ENCODE measurements at places on chromosomes 12 and 14.

- no peak for DNase-seq
These were observed 218 bp downstream of the LYSET start for GRCh38 chr14:93185349-93185720.

- no peak for DNase-seq
These were observed 40.7 kb downstream of the ELK3 start for GRCh38 chr12:96234591-96235483.

DNA sequence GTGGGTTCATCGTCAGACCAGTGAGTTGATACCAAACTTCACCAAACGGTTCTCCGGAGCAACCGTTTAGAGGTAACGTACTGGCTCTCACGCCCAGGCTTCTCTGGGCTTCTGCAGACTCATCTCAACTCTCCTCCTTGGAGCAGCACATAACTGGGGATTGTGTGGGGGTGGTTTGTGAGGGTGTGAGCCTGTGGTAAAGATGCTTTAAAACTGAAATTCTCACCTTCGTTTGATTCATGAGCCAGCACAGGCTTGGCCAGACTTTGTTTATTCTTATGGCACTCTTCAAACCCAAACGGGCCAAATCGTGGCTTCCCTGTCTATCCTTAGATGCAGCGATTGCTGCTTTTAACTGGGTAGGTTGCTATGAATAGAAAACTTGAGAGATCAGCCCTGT, 121.3 kb downstream of the SAMD4A start:
- DNase-seq: peak; percentile 31

- DNase-seq: no peak
These were observed 24.3 kb downstream of the ANG start for GRCh38 chr14:20712904-20713303.

GRCh38 chr12:25266497-25266896, 15.8 kb upstream of the KRAS start:
- DNase-seq: no peak

GRCh38 chr14:88129306-88130056, 124.5 kb downstream of the GPR65 start:
- peak; percentile 14 for DNase-seq

GRCh38 chr12:65741656-65742017, 82.6 kb upstream of the HMGA2 start:
- DNase-seq: peak; percentile 18

- no peak for DNase-seq
These were observed 39.1 kb downstream of the RNFT2 start for GRCh38 chr12:116777245-116777644.

GRCh38 chr14:77580964-77581505, 35.4 kb downstream of the SPTLC2 start:
- DNase-seq: no peak

GRCh38 chr12:71710276-71711125, 24.6 kb downstream of the TMEM19 start:
- DNase-seq: peak; percentile 13

DNA sequence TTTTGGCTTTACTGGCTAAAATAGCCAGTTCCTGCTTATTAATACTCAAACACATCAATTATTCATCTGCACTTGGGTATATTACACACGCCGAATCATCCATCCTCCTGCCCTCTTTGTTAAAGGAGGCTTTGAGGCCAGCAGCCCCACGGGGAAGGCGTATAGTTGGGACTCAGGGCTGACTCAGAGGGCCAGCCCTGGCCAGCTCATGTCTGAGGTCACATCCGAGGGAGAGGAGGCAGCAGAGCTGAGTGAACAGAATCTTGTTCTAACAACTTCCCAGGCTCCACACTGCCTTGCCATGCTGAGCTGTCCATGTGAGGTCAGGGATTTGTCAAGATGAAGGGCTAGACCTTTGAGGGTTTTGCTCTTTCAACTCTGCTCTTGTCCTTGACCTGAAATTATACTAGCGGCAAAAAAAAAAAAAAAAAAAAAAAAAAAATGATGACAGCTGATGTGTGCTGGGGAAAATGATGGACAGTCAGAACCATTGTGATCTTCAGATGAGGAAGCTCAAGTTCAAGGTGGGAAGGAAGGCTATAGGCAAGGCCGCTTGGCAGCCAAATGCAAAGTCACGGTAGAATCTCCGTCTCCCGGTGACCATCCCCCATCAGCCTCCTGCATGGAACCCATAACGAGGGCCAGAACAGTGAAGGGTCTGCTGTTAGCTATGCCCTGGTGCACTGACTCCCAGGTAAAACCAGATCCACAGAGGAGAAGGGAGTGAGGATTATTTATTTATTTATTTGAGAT, 12.5 kb upstream of the MARK3 start:
- DNase-seq: peak; percentile 34

- no peak for DNase-seq
These were observed 3.4 kb upstream of the MYRFL start for GRCh38 chr12:69821456-69822159.

DNA sequence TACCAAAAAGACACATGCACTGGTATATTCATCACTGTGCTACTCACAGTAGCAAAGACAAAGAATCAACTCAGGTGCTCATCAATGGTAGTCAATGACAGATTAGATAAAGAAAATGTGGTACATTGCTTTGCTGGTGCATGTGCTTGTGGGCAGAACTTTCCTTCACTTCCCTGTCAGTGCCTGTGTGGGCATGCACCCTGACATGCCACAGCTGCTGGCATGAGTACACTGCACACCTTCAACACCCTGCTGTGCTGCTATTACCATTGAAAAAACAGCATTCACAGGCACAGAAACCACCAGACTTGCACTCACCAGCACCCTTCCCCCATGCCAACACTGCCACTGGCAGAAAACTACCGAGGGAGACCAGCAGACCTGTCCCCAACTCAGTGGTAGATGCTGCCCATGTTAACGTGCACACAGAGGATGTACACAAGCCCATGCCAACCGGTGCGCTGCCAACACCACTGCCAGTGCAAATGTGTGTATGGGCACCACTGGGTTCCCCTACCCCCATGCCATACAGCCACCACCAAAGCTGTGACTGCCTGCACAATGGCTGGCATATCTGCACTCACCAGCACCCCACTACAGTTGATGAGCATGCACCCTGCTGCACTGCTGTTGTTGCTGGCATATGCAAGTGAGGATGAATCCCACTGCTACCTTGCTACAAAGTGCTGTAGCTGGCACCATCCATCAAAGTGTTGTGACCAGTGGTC, 57.4 kb downstream of the APOBEC1 start:
- DNase-seq: no peak

GRCh38 chr12:2194060-2194459, 141.3 kb downstream of the CACNA1C start:
- no peak for DNase-seq

DNA sequence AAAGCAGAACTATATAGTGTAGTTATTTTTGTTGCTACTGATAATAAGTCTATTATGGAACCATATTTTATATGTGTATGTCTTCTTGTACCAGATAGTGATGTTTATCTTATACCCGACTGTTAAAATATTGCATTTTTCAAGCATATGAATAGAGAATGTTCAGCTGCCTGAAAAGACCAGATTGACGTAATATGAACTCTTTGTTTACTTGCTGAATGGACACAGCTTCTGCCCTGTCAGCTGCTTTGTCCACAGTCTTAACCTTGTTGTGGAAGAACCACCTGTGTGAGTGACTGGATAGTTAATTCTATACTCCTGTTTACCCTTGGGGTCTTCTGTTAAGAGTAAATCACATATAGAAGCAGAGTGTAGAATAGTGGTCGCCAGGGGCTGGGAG, 109.3 kb downstream of the LGR5 start:
- DNase-seq: no peak

DNA sequence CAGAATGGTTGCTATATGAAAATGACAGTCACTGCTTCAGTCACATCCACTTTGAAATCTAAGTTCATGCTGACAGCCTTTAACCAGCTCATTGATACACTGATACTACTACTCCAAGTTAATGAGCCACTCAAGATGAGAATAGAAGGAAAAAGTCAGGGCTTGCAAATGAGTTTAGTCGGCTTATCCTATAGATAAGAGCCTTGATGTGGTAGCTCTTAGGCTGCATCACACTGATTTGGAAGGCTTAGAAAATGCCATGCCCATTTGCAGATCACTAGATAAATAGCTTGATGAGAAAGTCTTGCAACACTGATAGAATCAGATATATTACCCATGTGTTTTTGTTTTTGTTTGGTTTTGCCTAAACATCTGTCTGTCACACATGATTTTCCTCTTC, 251.4 kb upstream of the ATXN7L3B start:
- DNase-seq: no peak

GRCh38 chr14:51203881-51204280, 36.2 kb upstream of the TMX1 start:
- DNase-seq: no peak

- DNase-seq: no peak
These were observed 30.6 kb downstream of the ATG14 start for GRCh38 chr14:55381040-55381439.

- DNase-seq: no peak
These were observed 138.5 kb downstream of the KICS2 start for GRCh38 chr12:64083285-64084210.

DNA sequence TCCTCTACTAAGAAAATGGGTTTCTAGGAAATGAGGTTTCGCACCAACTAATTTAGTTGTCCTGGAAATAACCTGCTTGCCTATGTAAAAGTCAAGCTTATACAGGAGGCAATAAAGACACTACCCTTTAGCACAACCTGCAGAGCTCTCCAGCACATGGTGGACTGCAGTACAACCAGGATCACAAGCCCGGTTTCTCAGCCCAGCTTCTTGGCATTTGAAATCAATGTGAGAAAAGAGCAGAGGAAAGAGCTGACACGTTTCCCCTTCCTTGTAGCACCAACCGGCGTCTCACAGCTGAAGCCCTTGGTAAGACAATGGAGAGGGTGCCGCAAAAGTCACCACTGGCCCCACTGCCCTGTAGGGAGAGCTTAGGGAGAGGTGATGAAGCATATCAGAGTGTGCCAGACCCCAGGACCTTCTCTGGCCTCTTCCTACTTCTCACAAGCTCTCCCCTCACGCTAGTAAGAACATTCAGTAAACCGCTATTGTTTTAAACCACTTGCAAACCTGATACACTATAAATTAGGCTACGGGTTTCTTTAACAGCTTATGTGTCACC, 8.6 kb downstream of the SPTLC2 start:
- no peak for DNase-seq

GRCh38 chr12:124938587-124938986, 24.1 kb upstream of the UBC start:
- no peak for DNase-seq

- DNase-seq: peak; percentile 23
These were observed 41.4 kb upstream of the TUNAR start for GRCh38 chr14:95835121-95835730.

- peak; percentile 79 for DNase-seq
These were observed 98.2 kb downstream of the SNAPC1 start for GRCh38 chr14:61860294-61860918.

DNA sequence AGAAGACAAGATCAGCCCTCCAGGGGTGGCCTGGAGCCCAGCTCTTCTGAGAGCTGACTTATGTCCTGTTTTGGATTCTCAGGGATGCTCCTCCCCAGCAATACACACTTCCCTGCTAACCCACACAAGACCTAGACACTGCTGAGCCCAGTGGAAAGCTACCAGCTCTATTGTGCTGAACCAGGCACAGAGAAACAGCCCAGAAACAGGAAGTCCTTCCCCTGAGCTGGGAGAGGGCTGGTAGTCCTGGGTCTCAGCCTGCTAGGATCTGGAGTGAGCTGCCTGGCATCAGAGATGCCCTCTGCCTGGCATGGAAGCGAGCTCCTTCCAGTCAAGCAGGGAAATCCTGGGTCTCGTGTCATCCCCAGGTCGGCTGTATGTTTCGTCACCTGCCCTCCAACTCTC, 1.2 kb upstream of the LAG3 start:
- peak; percentile 47 for DNase-seq

- no peak for DNase-seq
These were observed 422.5 kb upstream of the PDE3A start for GRCh38 chr12:19945559-19946435.

- DNase-seq: no peak
These were observed 1011.3 kb downstream of the AACS start for GRCh38 chr12:126076515-126076914.

DNA sequence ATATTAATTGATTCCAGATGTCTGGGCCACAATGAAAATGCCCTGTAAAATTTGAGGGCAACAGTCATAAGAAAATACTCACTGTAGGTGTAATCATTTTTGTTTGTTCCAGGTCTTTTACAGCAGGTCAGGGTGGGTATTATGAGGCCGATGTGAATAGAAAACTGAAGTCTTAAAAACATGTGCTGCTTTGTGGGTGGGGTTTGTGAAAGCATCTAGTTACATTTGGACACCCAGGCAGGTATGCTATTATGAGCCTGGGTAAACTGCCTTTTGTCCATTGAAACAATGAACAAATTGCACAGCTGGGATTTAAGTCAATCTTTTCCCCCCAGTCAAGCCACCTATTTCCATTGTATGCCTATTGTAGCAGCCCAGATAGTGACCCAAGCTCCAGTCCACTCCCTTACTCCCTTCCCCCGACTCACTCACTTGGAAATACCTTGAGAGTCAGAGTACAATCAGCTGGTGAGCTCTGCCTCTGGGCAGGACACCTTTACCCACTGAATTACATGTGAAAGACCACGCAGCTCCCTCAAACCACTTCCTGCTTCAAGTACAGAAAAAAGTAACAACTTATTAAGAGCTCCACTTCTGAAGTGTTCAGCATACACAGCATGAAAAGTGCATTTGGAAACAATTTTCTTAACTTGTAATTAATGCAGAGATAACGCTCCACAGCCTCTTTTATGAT, 1.8 kb downstream of the IGF1 start:
- peak; percentile 39 for DNase-seq

GRCh38 chr12:123049398-123050240, 69.1 kb downstream of the ARL6IP4 start:
- DNase-seq: no peak

GRCh38 chr12:65993173-65993572, 137.4 kb downstream of the LLPH start:
- no peak for DNase-seq

DNA sequence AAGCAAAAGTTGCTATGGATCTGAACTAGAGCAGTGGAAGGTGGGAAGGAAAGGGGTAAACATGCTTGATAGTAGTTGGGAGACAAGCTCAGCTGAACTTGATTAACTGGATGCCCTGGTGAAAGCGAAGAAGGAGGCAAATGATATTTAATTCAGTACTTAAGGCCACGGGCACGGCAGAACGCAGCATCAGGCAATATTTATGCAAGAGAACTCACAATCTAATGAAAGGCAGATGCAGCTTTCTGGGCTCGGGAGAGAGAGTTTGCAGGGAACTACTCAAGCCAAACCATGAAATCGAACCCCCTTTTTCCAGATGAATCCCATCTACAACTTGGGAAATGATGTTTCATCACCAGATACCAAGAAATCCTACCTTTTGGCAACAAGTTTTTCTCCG, 3.5 kb upstream of the CNIH1 start:
- no peak for DNase-seq

DNA sequence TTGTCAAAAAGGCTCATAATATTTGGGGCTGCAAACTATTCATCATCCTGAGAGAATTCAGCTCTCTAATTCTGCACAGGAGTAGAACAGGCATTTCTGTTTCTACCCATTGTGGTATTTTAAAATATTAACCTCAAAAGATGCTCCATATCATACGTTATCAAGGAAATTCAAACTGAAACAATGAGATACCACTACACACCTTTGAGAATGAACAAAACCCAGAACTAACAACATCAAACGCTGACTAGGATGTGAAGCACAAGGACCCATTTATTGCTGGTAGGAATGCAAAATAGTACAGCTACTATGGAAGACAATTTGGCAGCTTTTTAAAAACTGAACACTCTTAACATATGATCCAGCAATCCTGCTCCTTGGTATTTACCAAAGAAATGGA, 171.8 kb downstream of the DUSP6 start:
- no peak for DNase-seq

- no peak for DNase-seq
These were observed 20.3 kb downstream of the LRRC74A start for GRCh38 chr14:76846331-76847047.

GRCh38 chr14:96224480-96225096, 19.9 kb downstream of the BDKRB2 start:
- no peak for DNase-seq
